Mesothelial cell of epicardium (in vitro differentiated cells): ENCODE measurements at places on chromosomes 16 and 17.
A peak's percentile ranks its signal among the peaks of the same experiment; 100 is the strongest.

- no peak for DNase-seq
These were observed 8.0 kb downstream of the TNRC6C start for GRCh38 chr17:77966476-77966875.

GRCh38 chr16:82756283-82756599, 129.5 kb downstream of the CDH13 start:
- DNase-seq: no peak

DNA sequence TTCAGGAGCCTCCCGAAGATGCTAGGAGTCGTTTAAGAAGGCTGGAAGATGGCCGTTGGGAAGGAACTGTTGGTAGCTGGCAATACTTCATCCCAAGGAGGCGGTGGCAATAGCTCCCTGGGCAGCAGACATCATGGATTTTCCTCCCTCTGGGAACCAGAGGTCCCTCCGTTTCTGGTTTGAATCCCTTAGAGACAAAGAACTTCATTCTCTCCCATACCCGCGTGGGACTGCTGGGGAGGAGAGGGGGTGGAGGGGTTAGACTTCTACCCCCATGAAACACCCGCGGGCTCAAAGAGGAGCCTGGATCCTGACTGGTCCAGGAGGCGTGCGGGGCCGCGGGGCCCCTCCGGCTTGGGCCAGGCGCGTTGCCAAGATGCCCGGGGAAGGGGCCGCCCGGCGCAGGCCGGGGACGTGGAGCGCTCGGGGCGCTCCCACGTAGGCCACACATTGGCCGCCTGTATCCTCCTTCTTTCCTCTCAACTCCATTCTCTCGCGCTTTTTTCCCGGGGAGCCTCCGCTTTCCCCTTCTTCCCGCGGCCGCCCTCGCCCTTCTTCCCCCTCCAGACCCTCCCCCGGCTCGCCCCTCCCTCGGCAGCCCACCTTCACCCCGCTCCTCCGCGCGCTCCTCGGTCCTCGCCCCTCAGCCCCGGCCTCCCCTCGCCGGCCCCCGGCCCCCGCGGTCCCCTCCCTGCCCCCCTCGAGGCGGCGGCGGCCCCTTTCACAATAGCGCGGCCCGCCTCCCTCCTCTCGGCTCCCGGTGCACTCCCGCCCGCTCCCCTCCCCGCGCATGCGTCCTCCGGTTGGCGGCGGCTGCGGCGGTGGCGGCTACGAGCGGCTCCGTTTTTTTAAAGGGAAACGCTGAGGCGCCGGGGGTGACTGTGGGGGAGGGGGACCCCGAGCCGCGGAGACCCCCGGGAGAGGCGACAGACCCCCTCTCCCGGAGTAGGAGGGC, at the start of gene MSL1:
TSS of gene MSL1 (plus strand) at position 791 of the 955 bp plus-strand sequence. CDS start 642 bp downstream, outside the sequence.
- peak; percentile 90 for DNase-seq

DNA sequence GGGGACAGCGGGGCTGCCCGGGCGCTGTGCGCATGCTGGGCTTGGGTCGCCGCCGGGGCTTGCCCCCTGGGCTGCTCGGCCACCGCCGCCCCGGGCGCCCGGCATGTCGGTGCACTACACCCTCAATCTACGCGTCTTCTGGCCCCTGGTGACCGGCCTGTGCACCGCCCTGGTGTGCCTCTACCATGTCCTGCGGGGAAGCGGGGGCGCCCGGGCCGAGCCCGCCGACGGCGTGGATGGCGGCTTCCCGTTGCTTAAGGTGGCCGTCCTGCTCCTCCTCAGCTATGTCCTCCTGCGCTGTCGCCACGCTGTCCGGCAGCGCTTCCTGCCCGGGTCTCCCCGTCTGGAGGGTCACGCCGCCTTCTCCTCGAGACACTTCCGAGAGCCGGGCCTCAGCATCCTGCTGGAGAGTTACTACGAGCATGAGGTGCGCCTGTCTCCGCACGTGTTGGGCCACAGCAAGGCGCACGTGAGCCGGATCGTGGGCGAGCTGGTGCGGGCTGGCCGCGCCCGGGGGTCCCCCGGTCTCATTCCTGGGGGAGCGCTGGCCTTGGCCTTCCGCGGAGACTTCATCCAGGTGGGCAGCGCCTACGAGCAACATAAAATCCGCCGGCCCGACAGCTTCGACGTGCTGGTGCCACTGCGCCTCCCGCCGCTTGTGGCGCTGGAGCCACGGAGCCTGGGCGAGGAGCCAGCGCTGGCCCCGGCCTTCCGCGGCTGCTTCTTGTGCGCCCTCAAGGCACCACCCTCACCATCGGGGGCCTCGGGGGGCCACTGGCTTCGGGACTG, 789 bp downstream of the ITPRIPL2 start:
- DNase-seq: no peak

DNA sequence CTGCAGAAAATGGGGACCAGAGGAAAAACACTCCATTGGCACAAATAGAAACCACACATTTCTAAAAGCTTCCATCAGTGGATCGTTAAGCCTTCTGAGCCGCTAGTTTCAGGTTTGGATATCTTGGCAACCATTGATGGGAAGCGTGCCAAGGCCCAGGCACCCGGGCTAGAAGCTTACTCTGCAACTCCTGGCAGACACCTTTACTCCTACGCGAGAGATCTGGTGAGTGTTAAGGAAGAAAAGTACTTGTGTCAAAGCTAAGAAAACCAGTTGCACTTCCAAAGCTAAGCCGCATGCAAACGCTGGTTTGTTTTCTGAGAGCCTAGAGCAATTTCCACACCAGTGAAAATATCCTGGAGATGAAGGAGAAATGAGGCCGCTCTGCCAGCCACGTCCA, 472.4 kb downstream of the PMP22 start:
- no peak for DNase-seq

DNA sequence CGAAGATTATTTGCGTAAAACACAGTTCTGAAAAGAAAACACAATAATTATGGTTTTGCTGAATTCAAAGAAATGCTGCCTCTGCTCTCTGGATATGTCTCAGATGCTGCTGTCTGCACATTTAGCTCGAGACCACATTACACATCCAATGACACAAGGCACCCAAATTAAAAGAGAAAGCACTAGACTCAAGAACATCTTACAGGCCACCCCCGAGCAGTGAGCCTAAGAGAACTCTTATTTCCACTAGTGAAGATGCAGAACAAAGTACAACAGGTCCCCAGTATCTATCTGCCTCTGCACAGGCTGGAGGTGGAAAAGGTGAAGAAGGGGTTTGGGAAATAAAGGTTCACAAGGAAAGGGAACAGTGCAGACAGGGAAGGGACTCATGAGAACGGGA, 33.5 kb downstream of the GRB2 start:
- DNase-seq: no peak

GRCh38 chr17:61128661-61129115, 271.0 kb upstream of the TBX2 start:
- DNase-seq: no peak

- no peak for DNase-seq
These were observed 1.2 kb downstream of the ACSF3 start for GRCh38 chr16:89094880-89095258.

DNA sequence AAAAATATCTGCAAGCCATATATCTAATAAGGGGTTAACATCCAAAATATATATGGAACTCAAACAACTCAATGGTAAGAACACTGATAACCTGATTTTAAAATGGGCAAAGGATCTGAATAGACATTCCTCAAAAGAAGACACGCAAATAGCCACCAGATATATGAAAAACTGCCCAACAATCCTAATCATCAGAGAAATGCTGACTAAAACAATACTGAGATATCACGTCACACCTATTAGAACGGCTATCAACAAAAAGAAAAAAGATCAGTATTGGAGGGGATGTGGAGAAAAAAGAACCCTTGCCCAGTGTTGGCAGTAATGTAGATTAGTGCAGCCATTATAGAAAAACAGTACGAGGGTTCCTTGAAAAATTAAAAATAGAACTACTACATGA, 97.2 kb downstream of the CEP112 start:
- no peak for DNase-seq

DNA sequence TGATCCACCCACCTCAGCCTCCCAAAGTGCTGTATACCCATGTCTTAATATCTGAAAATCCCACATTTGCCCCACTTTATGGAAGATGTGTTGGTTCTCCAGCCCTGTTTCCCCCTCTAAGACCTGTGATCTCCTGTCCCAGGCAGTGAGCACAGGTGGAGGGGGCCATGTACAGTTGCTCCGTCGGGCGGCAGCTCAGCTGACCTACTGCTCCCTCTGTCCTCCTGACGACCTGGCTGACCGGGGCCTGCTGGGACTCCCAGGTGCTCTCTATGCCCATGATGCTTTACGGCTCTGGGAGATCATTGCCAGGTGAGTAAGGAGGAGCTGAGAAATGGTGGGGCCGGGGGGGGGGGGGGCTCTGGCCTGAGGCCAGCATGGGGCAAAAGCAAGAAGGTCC, 6.7 kb upstream of the RNASEK start:
- no peak for DNase-seq

DNA sequence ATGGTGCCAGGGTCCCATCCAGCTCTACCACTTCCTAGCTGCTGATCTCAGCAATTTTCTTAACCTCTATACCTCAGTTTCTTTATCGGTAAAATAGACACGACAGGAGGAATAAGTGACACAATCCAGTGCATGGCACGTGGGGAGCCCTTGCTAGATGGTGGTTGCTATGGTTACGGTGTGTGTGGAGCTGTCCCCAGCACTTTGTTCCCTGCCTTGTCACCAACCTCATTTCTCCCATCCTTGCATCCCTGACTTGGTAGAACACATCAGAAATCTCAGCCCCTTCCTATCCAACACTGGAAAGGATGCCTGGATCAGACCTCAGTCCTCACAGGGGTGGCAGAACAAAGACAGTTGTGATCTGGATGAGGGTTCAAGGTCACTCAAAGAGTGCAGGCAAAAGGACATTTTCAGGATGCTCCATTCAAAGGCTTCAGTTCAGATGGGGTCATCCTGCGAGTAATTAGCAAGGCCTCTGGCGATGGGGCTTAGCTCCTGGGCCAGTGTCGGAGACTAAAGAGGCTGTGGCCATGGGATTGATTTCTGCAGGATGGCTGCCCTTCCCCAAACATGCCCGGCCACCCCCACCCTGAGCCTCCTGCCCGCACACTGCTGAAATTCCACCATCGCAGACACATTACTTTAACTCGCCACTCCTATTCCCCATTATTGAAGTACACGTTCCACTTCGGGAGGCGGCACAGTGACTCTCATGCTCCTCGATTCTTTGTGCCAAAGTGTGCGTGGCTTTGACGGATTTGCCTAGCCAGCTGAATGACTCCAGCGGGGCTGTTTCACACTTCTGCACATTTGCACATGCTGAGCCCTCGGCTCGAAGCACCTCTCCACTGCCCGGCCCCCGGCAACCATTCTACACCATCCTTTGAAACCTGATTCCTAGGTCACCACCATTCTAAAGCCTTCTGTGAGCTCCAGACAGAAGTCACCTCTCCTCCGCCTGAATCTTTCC, 40.3 kb downstream of the WNT3 start:
- DNase-seq: no peak

DNA sequence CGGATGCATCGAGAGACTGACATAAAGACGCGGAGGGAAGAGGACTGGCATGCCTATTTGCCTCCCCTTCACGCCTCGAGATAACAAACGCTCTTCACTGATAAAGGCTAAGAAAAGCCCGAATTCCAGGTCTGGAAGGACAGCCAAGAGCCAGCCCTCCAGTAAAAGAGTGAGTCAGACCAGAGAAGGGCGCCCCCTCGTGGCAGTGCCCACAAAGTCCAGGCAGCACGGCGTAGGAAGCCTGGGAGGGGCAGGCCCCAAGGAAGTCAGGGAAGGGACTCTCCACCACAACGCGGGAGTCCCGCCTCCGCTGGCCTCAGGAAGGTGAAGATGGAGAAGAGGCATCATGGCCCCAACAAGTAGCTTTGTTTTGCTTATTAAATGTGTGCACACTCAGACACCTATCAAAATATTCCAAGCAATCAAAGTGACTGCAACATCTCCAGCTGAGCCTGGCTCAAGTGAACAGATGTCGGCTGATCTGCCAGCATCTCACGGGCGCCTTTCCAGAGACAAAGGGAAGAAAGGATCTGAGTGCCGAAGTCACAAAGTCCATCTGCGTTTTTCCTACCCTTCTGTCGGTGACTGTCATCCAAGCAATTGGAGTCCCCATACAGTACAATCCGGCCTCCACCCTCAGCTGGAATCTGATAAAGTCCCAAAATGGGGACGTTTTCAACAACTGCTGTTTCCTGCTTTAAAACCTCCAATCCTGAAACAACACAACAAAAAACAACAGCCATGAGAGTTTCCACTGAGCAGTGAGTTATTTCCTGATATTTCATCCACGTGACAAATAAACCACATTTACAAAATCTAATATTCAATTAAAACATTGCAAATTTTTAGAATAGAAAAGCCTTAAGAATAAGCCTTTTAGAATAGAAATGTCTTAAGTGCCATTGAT, 20.4 kb upstream of the SLC38A8 start:
- DNase-seq: peak; percentile 90
